ENCODE measurements at places on chromosomes 4 and X. TPM values are rescaled to one million over a fixed set of nuclear protein-coding genes. Genes with fewer than 3 reads are reported as not detected.

The GLUD2 gene
- total RNA-seq, result 0.53 TPM

DNA sequence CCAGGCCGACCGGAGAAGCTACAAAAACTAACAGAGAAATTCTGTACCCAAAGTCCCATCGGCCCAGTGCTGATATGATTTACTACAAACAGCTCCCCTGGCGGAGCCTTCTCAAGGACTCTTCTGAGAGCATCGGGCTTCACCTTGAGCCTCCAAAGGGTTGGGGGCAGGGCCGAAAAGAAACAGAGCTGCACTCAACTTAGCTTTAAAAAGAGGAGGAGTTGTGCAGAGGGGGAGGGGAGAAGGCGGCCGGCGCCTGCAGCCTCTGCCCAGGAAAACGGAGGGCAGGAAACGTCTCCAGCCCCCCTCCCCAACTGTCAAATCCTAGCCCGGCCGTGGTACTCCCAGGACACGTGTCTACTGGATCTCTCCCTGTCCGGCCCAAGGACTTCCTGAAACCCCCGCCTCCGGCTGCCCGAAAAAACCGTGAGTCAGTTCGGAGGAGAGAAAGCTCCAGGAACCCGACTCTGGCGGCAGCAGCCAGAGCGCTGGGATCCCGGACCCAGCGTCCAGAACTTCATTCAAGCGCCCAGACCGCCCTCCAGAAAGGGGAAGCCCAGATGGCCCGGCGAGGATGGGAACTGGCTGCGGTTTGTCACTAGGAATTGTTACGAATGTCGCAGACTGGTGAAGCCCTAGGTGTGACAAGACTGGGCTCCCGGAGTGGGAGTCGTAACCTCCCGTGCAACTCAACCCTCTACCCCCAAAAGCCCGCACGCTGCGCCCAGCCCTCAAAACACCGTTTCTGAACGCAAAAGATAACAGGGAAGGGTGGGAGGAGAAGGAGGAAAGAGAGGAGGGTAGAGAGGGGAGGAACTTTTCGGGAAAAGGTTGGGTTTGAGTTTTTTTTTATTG lies 973 bp downstream of the ADAMTS3 start:
- peak overlapping the region; percentile 91 for H3K4me3 ChIP-seq
- peak overlapping the region; percentile 49 for H3K27ac ChIP-seq
- H3K36me3 ChIP-seq, result no peaks in the 10 kb centered on the region
- H3K27me3 ChIP-seq, result no peaks in the 10 kb centered on the region
- DNase-seq, result peak; percentile 87

The LUZP4 gene
- not detected for total RNA-seq

- no peaks in the 10 kb centered on the region for H3K27me3 ChIP-seq
- peaks cover 2% of the 10 kb centered on the region for H3K36me3 ChIP-seq
- H3K4me1 ChIP-seq, result peaks cover 9% of the 10 kb centered on the region
- no peak for DNase-seq
- no peak overlapping the region for H3K27ac ChIP-seq
Observed at GRCh38 chr4:7753931-7754465, 185.7 kb downstream of the AFAP1 start.

The HHIP gene
- 4.0 TPM for total RNA-seq

DNA sequence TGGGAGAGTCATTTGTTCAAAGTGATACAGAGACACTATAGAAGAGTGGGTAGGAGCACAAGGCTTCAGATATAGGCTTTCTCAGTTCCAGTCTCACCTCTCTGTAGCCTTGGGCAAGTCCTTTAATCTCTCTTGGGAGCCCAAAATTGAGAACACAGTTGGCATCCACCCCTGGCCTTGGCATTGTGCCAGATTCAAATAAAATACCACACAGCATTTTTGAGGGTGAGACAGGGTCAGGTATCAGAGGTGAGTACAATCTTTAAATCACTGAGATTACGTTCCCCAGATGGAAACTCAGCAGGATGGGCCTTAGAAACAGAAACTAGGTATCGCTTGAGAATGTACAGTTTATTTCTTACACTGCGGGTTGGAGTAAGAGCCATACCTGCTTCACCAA lies 25.2 kb upstream of the SMIM10L2A start:
- H3K27ac ChIP-seq, result no peak overlapping the region
- no peak for DNase-seq
- no peaks in the 10 kb centered on the region for H3K36me3 ChIP-seq
- no peaks in the 10 kb centered on the region for H3K4me1 ChIP-seq
- H3K27me3 ChIP-seq, result no peaks in the 10 kb centered on the region
- no peak overlapping the region for H3K4me3 ChIP-seq

The ZNF185 gene
- 7.8 TPM for total RNA-seq

DNA sequence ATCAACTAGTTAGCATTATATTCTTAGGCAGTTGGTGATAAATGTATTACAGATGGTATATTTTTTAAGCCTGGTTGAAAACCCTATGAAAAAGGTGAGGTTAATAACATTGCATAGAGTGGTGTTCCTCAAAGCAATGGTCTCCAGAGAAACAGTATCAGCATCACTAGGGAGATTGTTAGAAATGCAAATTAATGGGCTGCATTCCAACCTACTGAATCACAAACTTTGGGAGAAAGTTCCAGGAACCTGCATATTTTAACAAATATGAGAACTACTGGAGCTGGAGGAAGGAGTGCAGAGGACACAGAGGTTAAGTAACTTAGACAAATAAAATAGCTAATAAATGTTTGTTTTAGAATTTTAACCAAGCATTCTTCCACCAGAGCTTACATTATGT lies 166.9 kb upstream of the PCDH10 start:
- H3K36me3 ChIP-seq, result no peaks in the 10 kb centered on the region
- no peak overlapping the region for H3K4me3 ChIP-seq
- H3K4me1 ChIP-seq, result no peaks in the 10 kb centered on the region
- peak; percentile 57 for DNase-seq
